ENCODE measurements at places on chromosomes 12 and 14.

GRCh38 chr12:3791256-3791874 lies 38.5 kb upstream of the CRACR2A start:
- DNase-seq: no peak

GRCh38 chr12:11762723-11763326 lies 113.4 kb downstream of the ETV6 start:
- DNase-seq: no peak

DNA sequence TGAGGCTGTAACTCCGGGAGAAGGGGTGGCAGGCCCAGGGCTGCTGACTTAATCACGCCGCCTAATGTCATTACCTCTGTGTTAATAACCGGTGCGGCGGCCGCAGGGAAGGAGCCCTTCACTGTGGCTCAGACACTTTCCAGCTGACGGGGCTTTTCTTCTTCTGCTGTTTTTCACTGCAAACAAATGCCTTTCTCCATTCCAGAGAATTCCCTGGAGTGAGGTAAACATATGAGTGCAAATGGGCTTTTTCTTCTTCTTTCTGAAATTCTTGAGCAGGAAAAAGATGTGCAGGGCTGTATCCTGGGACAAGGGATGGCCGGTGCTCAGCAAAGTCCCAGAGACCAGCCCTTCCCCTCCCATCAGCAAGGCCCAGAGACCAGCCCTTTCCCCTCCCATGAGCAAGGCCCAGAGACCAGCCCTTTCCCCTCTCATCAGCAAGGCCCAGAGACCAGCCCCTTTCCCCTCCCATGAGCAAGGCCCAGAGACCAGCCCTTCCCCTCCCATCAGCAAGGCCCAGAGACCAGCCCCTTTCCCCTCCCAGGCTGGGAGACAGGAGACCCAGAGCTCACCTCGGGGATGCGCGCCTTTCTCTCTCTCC lies 33.4 kb upstream of the FAM181A start:
- no peak for DNase-seq

DNA sequence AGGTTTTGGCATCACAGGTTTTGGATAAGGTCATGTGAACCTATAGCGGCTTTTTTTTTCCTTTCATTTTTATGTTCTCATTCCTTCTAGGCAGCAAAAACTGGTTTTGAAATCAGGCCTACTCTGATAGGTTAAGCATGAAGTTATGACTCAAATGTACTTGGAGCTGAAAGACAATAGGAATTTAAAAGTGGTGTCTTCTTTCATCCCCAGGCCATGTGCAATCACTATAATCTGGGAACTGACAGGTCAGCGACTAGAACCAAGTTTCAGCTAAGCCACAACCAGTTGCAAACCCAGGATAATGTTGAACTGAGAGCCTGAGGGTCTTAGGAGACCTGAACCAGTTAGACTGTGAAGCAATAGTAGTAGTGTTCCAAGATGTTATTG lies 74.3 kb downstream of the ANO6 start:
- no peak for DNase-seq

GRCh38 chr12:96486751-96487613 lies 2.4 kb upstream of the CFAP54 start:
- DNase-seq: no peak

DNA sequence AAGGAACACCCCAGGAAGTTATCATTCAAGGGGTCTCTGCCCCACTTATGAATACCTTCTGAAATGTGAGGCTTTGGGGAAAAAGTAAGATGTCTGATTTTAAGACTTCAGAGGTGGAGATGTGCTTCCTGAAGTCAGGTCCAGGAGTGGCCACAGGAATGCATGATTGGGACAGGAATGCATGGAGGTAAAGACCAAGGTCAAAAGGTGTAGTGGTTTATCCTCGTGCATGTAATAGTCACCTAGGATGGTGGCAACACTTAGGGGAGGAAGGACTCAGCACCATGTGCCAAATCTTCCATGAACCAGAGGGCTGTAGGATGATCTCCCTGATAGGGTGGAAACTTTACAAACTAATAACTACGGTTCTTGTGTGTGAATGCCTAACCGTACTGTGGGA lies 217.3 kb downstream of the C12orf75 start:
- no peak for DNase-seq

- no peak for DNase-seq
Observed at GRCh38 chr12:45089411-45090075, 38.6 kb upstream of the DBX2 start.
